ENCODE measurements at places on chromosomes 3 and 15.

- no peak for DNase-seq
Observed at GRCh38 chr15:83959477-83959876, 276.1 kb upstream of the GOLGA6L4 start.

- no peak for DNase-seq
Observed at GRCh38 chr3:175447521-175447920, 588.4 kb downstream of the NAALADL2 start.

- no peak for DNase-seq
Observed at GRCh38 chr15:64947211-64947610, 35.5 kb downstream of the ANKDD1A start.

GRCh38 chr3:122987736-122988319, 39.7 kb downstream of the SEMA5B start:
- DNase-seq: no peak

DNA sequence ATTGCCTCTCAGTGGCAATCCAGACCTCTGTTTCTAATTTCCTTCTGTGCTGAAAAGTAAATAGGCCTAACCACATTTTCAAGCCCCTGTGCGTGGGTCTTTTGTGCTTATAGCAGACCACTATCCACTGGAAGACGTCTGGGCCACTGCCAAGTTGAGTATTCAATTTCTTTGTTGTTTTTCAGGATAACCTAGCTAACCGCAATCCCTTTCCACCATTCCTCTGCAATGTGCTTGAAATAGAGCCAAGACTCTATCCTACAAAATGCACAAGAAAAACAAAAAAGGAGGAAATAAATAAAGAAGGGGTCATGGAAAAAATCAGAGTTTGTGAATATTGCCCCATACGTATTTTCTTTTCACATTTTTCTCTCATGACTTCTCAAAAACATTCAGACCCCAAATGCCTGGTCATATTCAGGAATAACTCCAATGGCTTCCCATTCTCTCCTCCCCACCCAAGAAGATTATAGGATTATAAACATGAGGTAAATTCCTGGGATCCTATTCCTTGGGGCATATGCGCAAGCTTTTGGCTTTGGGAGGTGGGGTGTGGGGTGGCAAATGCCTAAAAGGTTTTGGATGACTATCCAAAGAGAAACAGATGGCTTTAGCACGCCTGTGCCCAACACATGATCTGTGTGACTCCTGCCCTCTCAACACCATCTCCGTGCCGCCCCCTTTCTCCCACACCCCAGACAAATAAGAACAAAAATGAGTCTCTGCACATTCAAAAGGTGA, 217.9 kb upstream of the THBS1 start:
- no peak for DNase-seq

GRCh38 chr3:148075771-148076716, 621.7 kb upstream of the AGTR1 start:
- DNase-seq: no peak

DNA sequence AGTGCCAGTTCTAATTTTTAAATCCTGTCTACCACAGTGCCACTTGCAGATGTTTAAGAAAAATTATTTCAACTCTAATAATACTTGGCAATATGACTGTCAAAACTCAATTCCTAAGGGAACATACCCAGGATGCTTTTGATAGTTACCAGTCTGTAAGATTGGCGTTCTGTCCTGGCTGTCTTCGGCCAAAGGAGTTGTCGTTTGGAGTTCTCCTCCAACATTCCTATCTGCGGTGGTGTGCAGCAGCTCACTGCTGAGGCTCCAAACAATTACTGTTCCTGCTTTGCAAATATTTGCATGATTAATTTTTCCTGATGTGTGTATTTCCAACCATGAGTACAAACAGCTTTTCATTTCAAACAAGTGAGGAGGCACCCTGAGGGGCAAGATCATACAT, 330.8 kb upstream of the DPH6 start:
- DNase-seq: no peak

DNA sequence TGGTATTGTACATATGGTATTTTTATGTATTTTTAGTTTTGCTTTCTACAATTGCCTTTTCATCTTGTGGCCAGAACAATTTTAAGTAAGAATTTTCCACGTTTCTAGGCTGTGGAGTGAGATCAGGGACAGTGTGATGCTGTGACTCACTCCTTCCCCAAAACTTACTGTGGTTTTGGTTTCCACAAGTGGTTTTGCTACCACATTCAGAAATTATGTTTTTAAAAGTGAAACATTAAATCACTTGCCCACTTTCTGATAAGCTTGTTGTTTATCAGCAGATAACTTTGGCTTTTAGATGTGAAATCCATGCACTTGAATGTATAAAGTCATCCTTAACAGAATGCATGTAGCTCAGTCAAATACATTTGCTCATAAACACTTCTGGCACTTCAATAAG, 192.2 kb upstream of the THRB start:
- DNase-seq: no peak

DNA sequence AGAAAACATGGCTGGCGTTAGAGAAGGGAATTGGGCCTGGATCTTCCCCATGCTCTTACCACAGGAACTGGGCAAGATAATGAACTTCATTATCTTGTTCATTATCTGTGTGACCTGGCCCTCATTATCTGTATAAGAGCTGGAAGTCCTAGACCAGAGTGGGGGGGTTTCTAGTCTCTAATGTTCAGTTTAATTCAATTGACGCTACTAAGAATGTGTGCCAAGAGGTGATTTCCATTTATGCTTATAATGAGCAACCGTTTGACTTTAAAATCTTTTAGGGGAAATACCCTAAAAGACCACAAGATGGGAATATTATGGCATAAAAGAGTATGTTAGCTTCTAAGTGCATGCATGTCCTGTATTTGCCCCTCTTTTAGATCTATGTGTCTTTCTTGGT, 59.1 kb upstream of the CSTA start:
- DNase-seq: no peak

DNA sequence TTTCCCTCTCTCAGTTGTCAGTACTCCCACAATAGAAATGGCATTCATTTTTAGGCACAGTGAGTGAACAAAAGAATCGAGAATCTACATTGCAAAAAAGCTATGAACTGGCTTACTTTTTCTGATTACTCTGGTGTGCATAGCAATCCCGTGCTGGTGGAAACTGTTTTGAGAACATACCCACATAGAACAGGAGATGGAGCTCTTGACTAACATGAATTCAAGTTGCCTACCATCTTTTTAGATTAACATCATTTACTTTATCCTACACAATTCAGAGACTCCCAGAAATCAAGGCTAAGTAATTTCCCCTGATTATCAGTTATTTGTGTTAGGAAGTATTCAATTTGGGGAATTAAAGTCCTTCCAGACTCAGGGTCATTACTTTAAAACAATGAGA, 326.6 kb downstream of the ARPP21 start:
- no peak for DNase-seq

- DNase-seq: no peak
Observed at GRCh38 chr3:109784852-109785631, 447.7 kb upstream of the DPPA4 start.

DNA sequence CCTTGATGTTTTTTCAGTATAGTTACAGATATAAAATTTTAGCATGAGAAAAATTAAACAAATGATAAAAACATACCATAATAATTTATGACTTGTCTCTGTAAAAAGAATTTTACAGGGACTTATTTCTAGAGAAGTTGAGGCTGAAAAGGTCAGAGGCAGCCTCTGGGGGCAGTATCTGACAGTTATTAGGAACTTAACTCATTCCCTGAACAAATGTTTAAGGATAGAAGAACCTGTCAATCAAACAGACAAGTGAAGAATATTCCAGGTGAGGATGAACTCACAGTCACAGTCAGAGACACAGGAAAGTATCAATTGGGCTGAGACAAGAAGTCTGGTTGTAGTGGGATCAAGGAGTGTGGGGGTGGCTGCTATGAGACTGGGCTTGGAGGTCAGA, 7.3 kb downstream of the MYLK start:
- DNase-seq: no peak

GRCh38 chr3:144312702-144313101, 341.1 kb downstream of the DIPK2A start:
- DNase-seq: no peak

DNA sequence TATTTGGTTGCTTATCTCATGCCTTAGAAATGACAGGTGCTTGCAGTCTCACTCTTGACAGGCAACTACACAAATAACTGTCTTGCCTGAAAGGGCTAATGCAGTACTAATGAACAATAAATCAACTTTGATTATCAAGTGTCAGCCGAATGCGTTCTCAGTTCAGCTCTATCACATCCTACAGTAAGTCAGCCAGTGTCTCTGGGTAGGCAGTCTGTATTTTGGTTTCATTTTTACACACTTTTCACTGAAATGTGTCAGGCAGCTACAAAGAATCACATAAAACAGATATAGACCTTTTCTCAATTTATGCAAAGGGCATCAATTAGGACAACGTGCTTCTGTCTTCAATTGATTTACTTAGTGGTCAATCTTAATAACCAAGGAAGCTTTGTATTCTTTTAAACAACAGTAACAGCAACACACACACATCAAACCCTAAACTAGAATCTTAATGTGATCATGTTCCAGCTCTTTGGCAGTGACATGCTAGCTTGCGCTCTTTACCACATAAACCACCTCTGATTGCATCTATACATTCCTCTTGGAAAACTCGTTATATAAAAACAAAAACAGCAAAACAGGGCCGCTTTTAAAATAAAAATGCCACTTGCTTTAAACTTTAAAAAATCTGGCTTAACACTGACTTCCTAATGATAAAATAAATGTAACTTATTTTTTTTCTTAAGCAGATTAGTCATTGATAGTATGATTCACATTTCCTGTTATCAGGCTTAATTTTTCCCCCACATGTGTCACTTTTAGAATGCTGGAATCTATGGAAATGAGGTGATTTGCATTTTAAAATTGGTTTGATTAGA, 520.4 kb downstream of the FOXP1 start:
- no peak for DNase-seq

DNA sequence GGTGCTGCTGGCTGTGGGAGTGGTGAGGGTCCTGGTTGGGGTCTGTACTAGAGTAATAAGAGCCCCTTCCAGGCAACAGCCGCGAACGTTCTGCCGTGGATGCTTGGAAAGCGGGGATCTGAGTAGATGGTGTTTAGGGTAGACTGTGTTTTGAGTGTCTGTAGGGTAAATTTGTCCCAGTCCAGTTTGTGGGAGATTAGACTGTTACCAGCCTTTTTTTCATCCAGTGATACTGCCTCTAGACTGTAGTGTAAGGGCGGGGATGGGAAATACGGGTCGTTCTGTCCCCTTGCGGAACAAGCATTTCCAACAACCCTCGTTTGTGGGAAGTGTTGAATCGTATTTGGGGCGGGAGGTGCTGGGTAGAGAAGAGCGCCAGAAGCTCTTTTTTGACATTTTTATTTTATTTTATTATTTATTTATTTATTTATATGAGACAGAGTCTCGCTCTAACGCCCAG, 424 bp downstream of the HAUS2 start:
- no peak for DNase-seq

DNA sequence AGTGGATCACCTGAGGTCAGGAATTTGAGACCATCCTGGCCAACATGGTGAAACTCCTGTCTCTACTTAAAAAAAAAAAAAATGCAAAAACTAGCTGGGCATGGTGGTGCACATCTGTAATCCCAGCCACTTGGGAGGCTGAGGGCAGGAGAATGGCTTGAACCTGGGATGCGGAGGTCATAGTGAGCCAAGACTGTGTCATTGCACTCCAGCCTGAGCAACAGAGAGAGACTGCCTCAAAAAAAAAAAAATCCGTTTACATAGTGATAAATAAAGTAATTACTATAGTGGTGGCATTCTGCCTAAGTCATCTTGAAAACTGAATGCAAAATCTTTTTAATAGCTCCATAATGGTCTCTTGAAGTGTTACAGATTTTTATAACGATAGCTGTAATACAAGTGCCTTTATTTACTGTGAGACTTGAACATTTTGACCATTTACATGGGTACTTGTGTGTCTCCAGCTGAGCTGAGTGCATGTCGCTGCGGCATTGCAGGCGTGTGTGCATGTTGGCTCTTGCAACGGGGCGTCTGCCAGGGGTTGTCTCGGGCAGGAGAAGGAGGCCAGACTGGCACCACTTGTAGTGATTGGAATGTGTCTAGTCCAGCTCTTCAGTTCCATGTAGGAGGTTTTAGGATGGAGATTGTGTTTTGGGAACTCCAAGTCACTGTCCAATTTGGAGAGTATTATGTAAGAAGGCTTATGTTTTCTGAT, 111.9 kb downstream of the IGF1R start:
- DNase-seq: no peak

DNA sequence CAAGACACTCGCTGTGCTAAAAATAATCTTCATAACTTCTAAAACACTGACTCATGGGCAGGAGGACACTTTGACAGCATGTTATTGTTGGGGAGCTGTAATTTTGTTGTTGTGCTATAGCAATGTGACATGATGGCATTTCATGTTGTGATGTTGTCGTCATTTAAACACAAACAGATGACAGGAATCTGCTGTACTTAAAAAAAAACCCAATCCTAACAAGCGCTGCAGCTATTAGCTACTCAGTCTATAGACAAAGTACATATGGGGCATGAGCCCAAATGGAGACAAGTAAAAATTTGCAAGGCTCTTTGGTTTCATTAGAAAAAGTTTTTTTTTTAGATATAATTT, 828 bp upstream of the ATOSA start:
- DNase-seq: no peak

GRCh38 chr3:145899241-145899640, 261.7 kb downstream of the PLOD2 start:
- no peak for DNase-seq

DNA sequence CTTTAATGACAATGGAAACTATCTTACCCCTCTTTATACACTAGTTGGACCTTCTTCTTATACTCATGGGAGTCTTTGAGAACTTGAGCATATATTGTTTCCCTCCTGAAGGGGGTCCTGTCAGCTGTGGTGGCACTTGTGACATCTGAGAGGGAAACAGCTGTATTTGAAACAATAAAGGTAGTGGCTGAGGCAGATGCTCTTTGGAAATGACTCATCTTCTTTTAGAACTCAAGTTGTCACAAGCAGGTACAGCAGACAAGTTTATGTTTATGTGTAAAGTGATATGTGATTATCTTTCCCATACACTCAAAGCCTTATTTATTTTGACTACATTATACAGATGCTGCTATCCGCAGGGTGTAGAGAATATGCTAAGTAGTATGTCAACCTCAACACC, 220.0 kb upstream of the GRM7 start:
- DNase-seq: no peak

DNA sequence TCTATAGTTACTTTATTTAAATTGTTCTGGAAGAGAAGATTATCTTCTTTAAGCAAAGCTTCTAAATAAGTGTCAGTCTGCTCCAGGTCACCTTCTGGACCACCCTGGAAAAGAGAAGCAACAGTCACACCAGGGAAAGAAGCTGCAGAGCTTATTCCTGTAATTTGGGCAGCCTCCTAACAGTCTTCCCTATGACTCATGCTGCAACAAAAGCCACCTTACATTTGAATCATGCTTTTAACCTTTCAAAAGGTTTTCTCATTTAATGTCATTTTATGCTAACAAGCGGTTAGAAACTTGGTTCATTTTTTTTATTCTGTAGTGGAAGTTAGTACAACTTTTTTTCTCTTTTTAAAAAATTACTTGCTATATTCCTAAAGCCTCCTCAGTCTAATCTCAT, 5.3 kb upstream of the GUCA1C start:
- DNase-seq: no peak

GRCh38 chr3:7707187-7707586, 794.4 kb upstream of the LMCD1 start:
- no peak for DNase-seq

GRCh38 chr3:66405701-66406091, 95.1 kb downstream of the LRIG1 start:
- DNase-seq: no peak

Data from cortex of kidney (tissue), 1 donor.